ENCODE measurements at places on chromosomes 2 and 18.

DNA sequence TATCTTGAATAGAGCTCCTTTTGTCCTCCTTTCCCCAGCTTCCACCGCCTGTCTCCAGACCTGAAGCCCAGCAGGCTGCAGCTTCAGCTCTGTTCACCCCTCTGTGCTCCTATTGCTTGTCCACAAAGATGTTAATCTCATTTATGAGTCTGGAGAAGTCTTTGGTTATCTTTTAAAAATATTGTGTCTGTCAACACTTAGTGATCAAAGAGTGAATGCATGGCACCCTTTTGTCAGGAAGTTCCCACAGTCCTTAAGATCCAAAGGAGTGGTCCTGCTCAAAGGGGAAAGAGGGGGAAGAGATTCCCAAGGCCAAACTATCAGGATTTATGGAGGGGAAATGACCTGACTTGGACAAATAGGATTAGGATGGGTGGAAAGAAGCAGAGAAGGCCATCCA, 118.9 kb downstream of the ACAA2 start:
- no peak for DNase-seq

- DNase-seq = no peak
These were observed 52.6 kb downstream of the ATIC start for GRCh38 chr2:215364157-215365155.

DNA sequence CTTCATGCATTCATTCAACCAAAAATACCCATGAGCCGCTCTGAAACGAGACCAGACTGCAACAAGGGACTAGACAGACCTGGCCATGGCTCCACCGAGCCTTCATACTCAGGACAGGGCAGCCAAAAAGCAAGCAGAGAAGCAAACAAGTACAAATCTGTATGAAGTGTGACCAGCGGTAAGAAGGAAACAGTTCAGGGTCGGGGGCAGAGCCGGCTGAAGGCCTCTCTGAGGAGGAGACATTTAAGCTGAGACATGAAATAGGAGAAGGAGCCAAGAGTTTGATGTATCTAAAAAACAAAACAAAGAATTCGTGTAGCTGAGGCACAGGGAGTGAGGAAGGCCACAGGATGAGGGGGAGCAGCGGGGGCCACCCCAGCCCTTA, 21.3 kb upstream of the SLC66A3 start:
- DNase-seq = no peak

GRCh38 chr18:38244480-38244879, 678.9 kb upstream of the CELF4 start:
- DNase-seq = no peak

GRCh38 chr18:13530879-13531387, 195.4 kb downstream of the FAM210A start:
- peak; percentile 11 for DNase-seq

DNA sequence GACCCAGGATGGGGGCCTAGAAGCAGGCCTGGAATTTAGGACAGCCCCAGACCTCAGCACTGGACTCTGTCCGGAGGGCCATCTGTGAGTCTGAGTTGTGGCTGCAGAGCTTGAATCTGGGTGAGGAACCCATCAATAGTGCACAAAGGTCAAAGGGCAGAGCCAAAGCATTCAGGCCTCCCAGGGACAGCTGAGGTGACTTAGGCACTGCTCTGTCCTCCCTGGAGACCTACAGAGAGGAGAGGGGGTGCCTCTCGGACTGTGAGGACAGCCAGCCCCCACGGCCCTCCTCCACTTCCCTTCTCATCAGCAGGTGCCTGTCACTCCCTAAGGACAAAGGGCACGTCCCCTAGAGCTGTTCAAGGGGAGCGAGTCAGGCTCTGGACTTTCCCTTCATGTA, 25.1 kb upstream of the PRLH start:
- DNase-seq = no peak

- DNase-seq = peak; percentile 66
These were observed 9.6 kb downstream of the MARCHF4 start for GRCh38 chr2:216362730-216363129.

- DNase-seq = peak; percentile 19
These were observed 233.0 kb upstream of the SIX2 start for GRCh38 chr2:45242161-45242741.

DNA sequence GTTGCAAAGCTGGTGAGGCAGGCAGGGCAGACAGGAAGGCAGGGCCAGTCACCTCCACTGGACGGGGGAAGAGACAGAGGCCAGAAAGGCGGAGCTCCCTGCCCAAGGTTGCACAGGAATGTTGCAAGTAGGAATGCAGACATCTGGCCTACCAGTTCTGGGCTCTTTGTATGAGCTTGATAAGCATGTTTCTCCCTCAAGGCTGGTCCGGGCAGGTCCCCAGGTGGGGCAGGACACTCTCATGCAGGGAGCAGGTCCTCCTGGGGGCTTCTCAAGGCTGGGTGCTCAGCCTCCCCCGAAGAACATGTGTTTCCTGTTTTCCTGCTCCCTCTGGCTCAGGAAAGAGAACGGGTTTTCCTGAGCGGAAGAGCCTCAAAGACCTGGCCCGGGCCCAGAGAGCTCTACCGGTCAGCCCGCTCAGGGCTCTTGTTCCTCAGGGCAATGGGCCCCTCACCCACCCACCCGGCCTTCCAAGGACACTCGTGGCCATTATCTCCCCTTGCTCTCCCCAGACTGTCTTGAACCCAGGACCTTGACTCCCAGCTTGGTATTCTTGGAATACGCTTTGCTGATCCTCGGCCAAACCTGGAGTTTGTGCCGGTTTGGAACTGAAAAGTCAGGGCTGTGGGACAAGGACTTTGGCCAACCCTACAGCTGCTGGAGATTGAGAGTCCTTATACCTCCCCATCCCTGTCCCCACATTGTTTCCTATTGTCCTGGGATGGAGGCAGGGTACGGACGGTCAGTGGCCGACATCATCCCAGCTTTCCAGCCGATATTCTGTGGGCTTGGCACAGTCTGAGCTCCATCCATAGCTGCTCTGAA, 87.7 kb upstream of the HAAO start:
- no peak for DNase-seq

Measured in NCI-H226 (cell line).